ENCODE measurements at places on chromosomes 6 and 20. TPM values are rescaled to one million over a fixed set of nuclear protein-coding genes. Genes with fewer than 3 reads are reported as not detected.

DNA sequence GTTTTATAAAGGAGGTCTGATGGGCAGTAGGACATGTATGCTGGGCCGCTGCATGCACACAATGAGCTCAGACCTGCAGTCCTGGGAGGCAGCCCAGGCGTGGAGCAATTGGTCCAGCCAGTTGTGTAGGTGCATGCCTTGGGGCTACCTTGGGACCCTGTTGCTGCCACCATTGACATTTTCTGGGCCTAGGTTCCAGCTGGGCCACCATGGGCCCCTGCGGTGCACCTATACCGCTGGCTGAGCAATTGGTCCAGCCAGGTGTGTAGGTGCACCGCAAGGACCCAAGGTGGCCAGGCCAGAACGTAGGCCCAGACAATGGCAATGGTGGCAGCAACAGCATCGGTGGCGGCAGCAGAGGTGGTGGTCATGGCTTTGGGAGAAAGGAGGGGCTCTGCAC lies 143.9 kb downstream of the PXDC1 start:
- no peak for DNase-seq

GRCh38 chr20:62533591-62534495 lies 58.0 kb upstream of the GATA5 start:
- no peak for DNase-seq

- peak; percentile 55 for DNase-seq
These were observed 304.5 kb downstream of the PRL start for GRCh38 chr6:21992178-21992967.

GRCh38 chr6:22473991-22474682 lies 95.2 kb upstream of the HDGFL1 start:
- no peak for DNase-seq

GRCh38 chr20:6339176-6339575 lies 216.3 kb upstream of the FERMT1 start:
- DNase-seq: no peak

- peak; percentile 32 for DNase-seq
These were observed 40.9 kb downstream of the ZFP64 start for GRCh38 chr20:52150440-52151258.

GRCh38 chr6:146901940-146902816 lies 302.0 kb upstream of the STXBP5 start:
- no peak for DNase-seq

DNA sequence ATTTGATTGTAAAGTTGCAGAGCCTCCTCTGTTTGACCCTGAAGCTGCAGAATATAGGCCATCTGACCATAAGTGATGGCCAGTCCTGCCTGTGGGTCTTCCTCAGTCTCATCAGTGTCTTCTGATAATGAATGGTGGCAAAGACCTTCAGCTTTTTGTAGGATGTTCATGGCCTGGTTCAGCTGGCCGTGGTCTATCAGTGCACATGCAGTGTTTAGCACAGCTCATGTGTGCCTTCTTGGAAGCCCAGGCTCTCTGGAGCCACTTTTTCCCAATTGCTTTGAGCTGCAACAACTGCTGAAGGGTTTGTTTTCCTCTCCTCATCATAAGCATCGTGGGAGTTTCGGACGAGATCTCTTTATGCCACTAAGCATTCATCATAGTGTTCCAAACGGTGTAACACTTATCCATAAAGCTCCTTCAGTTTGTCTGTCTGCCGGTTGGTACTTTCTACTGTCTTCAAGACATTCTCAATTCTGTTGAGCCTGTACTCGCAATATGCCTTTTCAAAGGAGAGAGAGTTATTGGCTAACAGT lies 70.1 kb upstream of the TULP4 start:
- DNase-seq: no peak

GRCh38 chr20:9071976-9072726 lies 3.3 kb downstream of the PLCB4 start:
- no peak for DNase-seq

DNA sequence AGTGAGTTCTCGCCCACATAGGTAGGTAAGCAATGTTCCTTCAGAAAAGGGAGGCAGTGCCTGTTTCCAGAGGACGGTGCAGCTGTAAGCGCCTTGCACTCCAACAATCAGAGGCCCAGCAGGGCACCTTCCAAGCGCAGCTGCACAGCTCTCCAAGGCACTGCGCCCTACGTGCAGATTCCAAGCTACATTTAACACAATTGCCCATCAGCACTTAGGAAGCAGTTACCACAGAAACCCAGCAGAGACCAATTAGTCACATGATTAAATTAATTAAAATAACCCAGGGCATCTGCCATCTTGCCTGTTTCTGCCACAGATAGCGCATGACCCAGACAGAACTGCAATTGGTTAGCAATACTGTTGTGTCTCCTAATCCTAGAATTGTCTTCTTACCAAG lies 65.5 kb downstream of the SOBP start:
- no peak for DNase-seq

DNA sequence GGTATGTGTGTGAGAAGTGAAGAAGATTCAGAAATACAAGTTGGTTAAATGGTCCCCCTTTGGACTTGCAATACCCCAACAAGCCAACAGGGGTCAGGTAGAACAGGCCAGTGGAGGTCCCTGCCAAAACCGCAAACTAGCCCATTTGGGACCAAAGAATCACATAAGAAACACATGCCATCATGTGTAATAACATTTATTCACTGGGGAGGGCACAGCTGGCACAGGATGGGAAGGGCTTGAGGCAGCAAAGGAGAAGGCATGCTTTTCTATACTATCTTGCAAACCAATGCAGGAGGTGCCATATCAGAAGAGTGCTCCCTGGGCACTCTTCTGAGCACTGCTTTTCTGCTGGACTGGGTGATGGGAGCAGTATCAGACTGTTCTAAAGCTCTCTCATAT lies 116.1 kb upstream of the TRAF3IP2 start:
- DNase-seq: no peak

GRCh38 chr6:153392156-153392555 lies 261.1 kb upstream of the RGS17 start:
- DNase-seq: no peak

DNA sequence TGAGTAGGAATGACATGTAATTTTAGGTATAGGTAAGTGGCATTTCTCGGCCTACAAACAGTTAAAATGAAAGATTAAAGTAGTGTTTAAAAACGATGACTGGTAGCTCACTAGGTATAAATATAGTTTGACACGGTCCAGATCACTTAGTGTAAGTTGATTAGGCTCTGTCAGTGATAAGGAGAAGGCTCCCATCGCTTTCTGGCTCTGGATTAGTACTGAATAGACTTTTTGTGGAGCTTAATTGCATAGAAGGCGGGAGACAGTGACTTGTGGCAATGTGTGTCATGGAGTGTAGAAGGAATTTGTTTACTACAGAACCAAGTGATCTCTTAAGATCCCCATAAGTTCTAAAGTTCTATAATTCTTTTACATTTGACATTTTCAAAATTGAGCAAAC lies 6.7 kb downstream of the PYGB start:
- no peak for DNase-seq

DNA sequence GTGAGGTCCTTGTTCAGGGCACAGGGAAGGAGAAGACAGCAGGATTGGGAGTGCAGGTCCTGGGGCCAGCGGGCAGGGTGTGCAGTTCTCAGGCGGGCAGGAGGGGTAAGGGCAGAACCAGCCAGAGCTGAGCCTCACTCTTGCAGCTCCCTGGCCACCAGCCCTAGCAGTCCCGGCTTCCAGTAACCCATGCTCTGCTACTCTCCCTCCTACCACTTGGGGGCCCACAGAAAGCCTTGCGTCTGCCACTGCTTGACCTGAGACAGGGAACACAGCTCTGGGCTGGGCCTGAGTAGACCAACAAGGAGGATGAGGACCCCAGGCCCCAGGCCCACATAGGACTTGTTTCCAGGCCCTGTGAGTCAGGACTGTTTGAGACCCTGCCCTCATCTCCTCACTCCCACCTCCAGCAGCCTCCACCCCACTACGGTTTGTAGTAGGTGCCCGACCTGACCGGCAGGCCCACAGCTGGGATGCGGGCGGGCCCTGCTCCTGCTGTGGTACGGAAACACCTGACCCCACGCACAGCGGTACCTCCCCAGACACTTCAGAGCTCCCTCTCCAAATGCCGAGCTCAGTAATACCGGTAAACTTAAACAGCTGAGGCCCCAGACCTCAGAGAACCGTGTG lies 39.2 kb downstream of the KCNK5 start:
- DNase-seq: no peak

GRCh38 chr20:10636326-10636818 lies 37.4 kb downstream of the JAG1 start:
- no peak for DNase-seq

- no peak for DNase-seq
These were observed 134.6 kb downstream of the SOBP start for GRCh38 chr6:107624541-107624940.

DNA sequence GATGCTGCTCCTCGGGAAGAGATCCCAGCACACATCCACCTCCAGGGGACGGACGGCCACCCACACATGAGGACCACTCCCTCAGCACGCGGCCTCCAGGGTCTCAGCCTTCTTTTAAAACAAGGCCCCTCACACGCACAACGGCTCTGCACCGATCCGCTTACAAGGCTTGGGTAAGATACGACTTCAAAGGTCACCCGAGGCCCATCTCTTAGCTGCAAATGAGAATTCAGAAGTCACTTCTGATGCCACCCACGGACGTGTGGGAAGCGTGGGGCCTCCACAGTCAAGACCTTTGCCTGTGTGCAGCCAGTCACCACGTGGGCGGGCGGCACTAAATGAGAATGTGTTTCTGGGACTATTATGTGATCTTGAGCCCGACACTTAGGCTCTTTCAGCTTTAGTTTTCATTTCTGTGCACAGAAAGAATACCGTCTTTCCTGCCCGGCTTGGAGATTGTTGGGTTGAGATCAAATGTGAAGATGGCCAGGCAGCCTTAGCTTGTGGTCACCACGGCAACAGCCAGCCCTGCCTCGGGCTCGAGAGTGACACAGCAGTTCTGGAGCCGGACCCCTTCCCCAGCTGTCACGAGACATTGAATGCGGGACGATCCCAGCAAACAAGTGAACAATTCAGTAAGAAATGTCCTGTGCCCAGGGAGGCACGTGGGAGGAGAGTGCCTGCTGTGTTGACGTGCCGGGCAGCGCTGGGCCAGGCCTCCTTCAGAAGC lies 91.6 kb downstream of the RAMACL start:
- DNase-seq: no peak

Gene TAAR8
- total RNA-seq: not detected

Gene SLC22A2
- not detected for total RNA-seq

Gene RNGTT
- total RNA-seq: 23.2 TPM

Gene CYP39A1
- total RNA-seq: 1.7 TPM

Gene ZSCAN31
- 3.4 TPM for total RNA-seq

Gene IL20RA
- total RNA-seq: 2.6 TPM

Gene ZNF292
- total RNA-seq: 33.1 TPM

Gene MYT1
- total RNA-seq: 0.19 TPM

Gene IRF4
- total RNA-seq: 7.6 TPM

Gene EYA2
- 11.1 TPM for total RNA-seq
